ENCODE measurements at places on chromosomes 16 and 17. TPM values are rescaled to one million over a fixed set of nuclear protein-coding genes. Genes with fewer than 3 reads are reported as not detected.

Gene KRTAP4-8
- not detected for total RNA-seq

Gene RSL1D1
- 186 TPM for total RNA-seq

GRCh38 chr16:66996324-66996982 lies 8.1 kb downstream of the CES4A start:
- no peak for DNase-seq

Gene HS3ST3A1
- total RNA-seq, result 1.4 TPM

- no peak for DNase-seq
Measured at GRCh38 chr16:72236866-72237265, 64.9 kb upstream of the PMFBP1 start.

GRCh38 chr16:53692146-53692545 lies 11.5 kb downstream of the RPGRIP1L start:
- DNase-seq, result no peak

Gene TAT
- total RNA-seq, result not detected

Gene NLRC3
- 76.7 TPM for total RNA-seq

- DNase-seq, result no peak
Measured at GRCh38 chr16:82331397-82331796, 161.4 kb upstream of the MPHOSPH6 start.

DNA sequence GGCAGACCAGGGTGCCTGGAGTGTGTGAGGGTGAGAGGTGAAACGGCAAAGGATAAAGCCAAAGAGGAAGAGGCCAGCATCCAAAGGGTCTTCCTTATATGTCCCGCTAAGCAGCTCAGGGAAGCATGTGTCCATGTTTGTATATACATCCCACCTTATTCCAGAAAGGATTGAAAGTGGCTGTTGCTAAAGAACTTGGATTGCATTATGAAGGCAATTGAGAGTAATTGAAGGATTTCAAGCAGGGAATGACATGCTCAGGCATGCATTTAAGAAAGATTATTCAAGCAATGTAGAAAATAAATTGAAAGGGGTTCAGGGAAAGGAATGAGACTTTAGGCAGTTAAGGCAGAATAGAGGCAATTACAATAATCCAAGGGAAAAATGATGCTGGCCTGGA lies 237.6 kb upstream of the SOX9 start:
- no peak for DNase-seq

DNA sequence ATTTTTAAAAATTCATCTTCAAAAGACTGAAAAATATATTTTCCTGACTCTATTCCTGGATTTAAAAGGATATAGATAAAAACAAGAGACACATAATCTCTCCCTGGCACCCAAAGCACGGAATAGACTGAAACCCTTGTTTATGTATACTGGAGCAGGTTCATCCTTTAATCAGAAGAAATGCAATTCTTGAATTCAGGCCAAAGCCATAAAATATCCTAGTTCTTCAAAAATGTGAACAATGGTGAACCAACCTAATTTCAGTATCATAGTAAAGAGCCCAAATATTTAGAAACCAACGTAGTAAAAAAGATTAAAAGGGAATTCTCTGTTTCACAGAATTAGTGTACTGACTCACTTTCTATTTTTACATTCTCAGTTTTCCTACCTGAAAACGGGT lies 188.5 kb upstream of the C17orf78 start:
- DNase-seq, result no peak

DNA sequence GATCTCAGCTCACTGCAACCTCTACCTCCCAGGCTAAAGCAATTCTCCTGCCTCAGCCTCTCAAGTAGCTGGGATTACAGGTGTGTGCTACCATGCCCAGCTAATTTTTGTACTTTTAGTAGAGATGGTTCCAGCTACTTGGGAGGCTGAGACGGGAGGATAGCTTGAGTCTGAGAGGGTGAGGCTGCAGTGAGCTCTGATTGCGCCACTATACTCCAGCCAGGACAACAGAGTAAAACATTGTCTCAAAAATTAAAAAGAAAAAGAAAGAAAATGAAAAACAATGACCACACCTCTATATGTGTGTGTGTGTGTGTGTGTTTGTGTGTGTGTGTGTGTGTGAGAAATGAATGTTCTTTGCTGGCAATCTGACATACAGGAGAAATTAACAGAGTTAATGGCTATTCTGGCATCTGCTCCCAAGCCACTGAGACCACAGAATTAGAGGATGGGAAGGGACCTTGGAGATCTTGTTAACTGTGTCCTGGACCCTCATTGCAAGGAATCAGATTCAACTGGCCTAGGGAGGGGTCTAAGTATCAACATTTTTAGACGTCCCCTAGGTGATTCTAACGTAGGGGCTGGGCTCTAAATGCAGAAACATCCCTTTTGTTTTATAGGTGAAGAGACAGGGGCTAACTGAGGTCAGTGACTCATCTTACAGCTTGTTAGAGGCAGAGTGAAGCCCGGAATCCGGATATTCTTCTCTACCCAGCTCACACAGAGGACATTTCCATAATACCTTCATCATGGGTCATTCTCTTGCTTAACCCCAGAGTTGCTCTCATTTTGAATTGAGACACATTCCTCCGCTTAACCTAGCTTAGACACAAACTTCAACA lies 16.4 kb upstream of the MARCHF10 start:
- no peak for DNase-seq

Gene SPEM1
- not detected for total RNA-seq

Gene LPO
- not detected for total RNA-seq

GRCh38 chr16:89481356-89481955 lies 8.9 kb downstream of the ANKRD11 start:
- DNase-seq, result no peak

GRCh38 chr17:34371405-34372100 lies 8.5 kb upstream of the CCL1 start:
- DNase-seq, result no peak

- no peak for DNase-seq
Measured at GRCh38 chr17:60510031-60510430, 16.0 kb downstream of the APPBP2 start.

GRCh38 chr16:17692484-17692883 lies 221.7 kb upstream of the XYLT1 start:
- DNase-seq, result no peak

GRCh38 chr17:61821655-61822054 lies 41.7 kb downstream of the BRIP1 start:
- no peak for DNase-seq

DNA sequence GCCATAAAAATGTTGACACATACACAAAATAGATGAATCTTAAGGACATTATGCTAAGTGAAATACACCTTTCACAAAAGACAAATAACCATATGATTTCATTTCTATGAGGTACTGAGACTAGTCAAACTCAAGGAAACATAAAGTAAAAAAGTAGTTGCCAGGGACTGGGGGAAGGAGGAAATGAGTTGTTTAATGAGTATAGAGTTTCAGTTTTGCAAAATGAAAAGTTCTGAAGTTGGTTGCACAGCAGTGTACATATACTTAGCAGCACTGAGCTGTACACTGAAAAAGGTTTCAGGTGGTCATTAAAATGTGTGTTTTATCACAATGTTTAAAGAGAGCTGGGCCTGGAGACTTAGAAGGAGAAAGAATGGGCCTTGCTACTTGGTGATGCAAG lies 4.7 kb upstream of the SLC13A2 start:
- DNase-seq, result no peak

DNA sequence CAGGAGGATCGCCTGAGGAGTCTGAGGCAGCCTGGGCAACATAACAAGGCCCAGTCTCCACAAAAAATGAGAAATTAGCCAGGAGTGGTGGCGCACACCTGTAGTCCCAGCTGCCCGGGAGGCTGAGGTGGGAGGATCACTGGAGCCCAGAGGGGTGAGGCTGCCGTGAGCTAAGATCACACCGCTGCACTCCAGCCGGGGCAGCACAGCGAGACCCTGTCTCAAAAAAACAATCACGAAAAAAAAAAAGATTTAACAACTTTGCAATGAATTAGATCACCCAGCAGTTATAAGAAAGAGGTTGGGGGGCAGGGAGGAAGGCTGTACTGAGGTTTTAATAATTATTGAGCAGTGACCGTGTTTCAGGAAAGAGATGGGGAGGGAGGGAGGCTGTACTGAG lies 49.4 kb downstream of the RPH3AL start:
- no peak for DNase-seq

DNA sequence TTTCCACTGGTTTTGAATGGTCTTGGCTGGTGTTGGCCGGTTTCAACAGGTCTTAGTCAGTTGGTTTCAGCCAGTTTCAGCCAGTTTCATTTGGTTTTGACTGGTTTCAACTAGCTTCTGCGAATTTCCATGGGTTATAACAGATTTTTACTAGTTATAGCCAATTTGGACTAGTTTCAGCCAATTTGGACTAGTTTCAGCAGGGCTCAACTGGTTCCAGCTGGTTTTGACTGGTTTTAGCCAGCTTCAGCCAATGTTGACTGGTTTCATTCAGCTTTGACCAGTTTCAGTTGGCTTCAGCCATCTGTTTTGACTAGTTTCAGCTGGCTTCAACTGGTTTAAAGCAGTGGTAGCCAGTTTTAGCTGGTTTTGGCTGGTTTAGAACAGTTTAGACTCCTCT lies 432.6 kb downstream of the UTP18 start:
- DNase-seq, result no peak

DNA sequence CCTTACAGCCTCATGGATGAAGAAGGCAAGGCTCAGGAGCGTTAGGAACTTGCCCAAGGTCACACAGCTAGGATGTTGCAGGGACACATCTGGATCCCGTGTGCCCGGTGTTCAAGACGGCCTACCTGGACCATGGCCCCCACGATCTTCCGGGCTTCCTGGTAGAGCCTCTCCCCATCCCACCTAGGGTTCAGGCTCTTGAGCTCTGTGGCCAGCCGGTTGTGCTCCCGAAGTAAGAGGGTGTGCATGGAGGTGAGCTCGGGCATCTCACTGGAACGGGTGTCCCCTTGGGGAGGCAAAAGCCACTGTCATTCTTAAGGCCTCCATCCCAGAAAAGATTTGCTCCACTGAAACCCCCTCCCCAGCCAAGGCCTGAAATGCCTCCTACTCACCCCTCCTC lies 5.3 kb downstream of the MPO start:
- no peak for DNase-seq

Gene CNGB1
- not detected for total RNA-seq

- no peak for DNase-seq
Measured at GRCh38 chr17:20916383-20916782, 126.4 kb downstream of the USP22 start.

Gene CTRB2
- total RNA-seq, result not detected

Gene KRT33B
- total RNA-seq, result not detected

Gene SKAP1
- 136 TPM for total RNA-seq

GRCh38 chr16:11797957-11798299 lies 870 bp upstream of the ZC3H7A start:
- DNase-seq, result no peak

Gene CRISPLD2
- total RNA-seq, result 1.9 TPM

DNA sequence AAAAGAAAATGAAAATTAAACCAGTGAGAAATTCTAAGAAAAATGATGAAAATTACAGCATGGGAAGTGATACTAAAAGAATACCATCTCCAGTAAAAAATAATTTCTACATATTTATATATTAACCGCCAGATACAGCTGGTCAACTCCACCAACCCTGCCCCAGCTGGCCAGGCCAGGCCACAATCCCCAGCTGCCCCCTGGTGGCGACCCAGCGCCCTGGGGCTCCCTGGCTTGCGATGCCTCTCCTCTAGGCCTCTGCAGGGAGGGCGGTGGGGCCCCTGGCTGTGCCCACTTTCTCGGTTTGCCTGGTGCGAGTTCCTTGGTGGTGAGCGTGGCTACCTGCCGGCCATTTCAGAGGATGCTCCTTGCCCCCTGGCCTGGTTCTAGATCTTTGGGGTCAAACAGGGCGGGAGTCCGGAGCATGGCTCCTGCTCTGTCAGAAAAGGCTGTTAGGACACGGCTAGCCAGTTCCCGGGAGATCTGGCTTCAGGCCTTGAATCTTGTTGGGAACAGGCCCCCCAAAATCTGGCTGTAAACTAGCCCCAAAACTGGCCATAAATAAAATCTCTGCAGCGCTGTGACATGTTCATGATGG lies 14.5 kb downstream of the GLIS2 start:
- peak; percentile 56 for DNase-seq

DNA sequence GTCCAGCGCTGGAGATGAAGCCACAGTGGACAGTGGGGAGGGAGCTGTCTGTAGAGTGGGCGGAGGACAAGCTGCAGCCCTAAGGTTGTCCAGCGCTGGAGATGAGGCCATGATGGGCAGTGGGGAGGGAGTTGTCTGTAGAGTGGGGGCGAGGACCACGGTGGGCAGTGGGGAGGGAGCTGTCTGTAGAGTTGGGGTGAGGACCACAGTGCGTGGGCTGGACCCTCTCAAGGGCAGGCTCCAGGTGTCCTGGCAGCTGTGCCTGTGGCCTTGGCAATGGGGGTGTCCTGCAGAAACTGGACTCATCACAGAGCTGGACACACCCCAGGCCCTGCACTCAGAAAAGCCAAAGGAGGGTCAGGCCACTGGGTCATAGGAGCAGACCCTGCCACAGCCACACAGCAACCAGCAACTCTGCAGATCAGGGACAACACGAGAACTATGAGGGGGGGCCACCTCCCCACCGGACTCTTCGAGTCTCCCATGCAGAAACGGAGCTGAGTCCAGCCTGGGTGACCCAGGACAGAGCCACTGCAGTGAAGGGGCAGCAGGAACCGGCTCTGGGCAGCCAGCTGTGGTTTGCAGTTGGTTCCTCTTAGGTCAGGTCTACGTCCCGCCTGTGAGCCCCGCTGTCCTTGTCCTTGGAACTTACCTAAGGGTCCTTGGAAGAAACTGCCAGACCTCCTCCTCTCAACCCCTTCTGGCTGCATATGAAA lies 33.4 kb upstream of the CBFA2T3 start:
- DNase-seq, result no peak

DNA sequence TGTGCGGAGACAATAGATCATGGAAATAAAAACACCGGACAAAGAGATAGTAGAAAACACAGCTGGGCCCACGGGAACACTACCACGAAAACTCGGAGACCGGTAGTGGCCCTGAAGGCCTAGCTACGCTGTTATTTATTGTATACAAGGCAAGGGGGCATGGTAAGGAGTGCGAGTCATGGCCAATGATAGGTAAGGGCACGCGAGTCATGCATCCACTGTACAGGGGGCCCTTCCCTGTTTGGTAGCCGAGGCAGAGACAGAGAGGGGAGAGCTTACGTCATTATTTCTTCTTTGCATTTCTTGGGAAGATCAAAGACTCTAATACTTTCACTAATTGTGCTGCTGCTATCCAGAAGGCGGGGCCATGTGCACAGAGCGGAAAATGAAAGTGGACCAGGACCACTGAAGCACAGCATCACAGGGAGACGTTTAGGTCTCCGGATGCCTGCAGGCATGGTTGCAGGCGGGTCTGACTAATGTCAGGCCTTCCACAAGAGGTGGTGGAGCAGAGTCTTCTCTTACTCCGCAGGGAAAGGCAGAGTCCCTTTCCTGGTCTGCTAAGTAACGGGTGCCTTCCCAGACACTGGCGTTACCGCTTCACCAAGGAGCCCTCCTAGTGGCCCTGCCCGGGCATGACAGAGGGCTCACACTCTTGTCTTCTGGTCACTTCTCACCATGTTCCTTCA lies 74.4 kb upstream of the ARL4D start:
- DNase-seq, result no peak

DNA sequence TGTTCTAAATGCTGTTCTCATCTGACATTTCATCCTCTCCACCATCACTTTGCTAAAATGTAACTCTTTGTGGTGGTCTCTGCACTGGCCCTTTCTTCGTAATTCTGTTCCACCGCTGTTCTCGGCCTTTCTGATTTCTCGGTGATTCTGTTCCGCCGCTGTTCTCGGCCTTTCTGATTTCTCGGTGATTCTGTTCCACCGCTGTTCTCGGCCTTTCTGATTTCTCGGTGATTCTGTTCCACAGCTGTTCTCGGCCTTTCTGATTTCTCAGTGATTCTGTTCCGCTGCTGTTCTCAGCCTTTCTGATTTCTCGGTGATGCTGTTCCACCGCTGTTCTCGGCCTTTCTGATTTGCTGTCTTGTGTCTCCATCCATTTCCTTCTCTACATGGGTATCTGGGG lies 12.3 kb downstream of the FOXF1 start:
- no peak for DNase-seq

GRCh38 chr16:17206712-17207111 lies 264.0 kb downstream of the XYLT1 start:
- DNase-seq, result no peak
